Left ventricle myocardium superior (tissue), 1 donor: ENCODE measurements at places on chromosomes 13 and 19.

DNA sequence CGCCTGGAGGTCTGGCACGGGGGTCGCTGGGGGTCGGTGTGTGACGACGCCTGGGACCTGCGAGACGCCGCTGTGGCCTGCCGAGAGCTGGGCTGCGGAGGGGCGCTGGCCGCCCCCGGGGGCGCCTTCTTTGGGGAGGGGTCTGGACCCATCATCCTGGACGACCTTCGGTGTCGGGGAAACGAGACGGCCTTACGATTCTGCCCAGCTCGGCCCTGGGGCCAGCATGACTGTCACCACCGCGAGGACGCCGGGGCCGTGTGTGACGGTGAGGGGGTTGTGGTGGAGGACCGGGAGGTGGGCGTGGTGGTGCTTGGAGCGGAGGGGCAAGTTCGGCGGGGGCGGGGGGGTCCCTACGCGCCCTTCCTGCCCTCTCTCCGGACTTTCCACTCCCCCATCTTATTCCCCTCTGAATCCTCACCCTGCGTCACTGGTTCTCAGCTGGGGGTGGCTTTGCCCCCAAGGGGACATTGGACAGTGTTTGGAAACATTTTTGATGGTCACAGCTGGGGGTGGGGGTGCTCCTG, 5.5 kb downstream of the SSC5D start:
- DNase-seq = peak; percentile 31

- no peak for DNase-seq
Measured at GRCh38 chr13:95075506-95075905, 225.7 kb downstream of the ABCC4 start.

- DNase-seq = no peak
Measured at GRCh38 chr13:93561576-93562225, 335.1 kb downstream of the GPC6 start.

DNA sequence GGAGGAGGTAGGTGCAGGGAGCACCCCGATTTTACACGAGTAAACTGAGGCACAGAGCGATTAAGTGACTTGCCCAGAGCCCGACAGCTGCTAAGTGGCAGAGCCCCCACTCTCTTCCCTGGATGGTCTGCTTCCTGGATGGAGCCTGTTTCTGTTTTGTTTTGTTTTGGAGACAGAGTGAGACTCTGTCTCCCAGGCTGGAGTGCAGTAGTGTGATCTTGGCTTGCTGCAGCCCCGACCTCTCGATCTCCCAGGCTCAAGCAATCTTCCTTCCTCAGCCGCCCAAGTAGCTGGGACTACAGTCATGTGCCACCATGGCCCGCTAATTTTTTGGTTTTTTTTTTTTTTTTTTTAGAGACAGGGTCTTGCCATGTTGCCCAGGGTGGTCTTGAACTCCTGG, 17.3 kb downstream of the BICRA start:
- DNase-seq = no peak

DNA sequence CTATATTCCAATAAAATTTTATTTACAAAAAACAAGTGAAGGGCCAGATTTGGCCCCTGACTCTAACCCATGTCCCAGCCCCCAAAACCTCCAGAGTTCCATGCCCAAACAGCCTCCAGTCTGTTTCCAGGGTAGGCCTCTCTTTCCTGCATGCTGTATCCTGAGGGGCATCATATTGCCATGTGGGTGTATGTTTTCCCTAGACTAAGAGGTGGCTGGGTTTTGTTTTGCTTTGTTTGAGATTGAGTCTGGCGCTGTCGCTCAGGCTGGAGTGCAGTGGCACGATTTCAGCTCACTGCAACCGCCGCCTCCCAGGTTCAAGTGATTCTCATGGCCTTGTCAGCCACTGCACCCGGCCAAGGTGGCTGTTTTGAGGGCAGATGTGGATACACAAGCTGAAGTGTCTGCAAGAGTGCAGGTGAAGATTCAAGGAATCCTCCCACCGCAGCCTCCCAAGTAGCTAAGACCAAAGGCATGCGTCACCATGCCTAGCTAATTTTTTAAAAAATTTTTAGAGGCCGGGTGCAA, 23.6 kb upstream of the LSM14A start:
- no peak for DNase-seq

DNA sequence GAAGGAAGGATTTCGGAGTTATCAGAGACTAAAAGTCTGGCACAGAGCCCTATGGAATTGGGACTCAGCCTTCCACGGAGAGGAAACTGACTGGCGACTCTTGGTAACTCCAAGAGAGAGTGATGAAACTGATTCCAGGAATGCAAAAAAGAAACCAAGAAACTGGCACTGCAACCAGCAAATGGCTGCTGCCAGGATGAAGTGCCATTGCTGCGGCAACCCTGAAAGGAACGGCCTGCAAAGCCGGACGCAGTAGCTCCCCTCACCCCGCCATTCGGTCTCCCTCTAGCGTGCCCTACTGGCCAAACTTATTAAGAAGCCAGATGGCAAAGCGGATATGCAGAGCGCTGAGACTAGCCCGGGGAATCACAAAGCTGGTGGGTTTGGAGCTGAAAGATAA, 236.0 kb downstream of the PCDH9 start:
- DNase-seq = peak; percentile 58

GRCh38 chr13:24888291-24888931, 124.4 kb downstream of the RNF17 start:
- DNase-seq = no peak

GRCh38 chr13:81017513-81018152, 676.7 kb upstream of the SPRY2 start:
- no peak for DNase-seq

GRCh38 chr19:2942928-2943640, 1.7 kb downstream of the ZNF77 start:
- DNase-seq = no peak

DNA sequence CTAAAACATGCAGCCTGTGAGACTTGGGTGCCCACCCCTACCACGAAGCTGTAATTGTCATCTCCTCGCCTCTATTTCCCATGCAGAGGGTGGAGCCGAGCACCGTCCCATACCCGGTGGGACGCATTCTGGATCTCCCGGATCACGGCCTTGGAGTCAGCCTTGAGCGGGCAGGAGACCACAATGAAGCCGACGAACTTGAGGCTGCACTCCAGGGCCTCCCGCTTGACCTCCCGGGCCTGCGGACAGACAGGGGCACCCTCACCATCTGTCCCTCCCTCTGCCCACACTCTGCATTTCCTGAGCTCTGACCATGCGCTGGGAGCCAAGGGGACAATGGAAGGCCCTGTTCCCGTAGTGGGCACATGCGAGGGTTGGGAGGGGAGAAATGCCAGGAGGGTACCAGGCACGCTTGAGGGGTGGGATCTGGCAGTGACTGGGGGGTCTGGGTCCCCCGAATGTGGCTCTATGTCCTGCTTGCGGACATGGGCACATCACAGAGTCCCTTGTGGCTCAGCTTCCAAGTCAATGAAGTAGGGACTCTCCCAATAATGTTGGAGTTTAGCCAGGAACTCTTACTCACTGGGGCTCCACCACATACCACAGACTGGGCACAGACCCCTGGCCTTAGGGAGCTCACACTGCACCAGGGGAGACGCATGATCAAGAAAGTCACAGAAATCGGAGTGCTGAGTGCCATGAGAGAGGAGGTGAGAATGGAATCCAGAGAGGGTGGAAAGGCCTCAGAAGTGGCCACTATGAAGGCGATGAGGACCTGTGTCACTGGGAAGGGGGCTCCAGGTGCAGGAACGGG, 9.2 kb upstream of the GMIP start:
- DNase-seq = no peak

DNA sequence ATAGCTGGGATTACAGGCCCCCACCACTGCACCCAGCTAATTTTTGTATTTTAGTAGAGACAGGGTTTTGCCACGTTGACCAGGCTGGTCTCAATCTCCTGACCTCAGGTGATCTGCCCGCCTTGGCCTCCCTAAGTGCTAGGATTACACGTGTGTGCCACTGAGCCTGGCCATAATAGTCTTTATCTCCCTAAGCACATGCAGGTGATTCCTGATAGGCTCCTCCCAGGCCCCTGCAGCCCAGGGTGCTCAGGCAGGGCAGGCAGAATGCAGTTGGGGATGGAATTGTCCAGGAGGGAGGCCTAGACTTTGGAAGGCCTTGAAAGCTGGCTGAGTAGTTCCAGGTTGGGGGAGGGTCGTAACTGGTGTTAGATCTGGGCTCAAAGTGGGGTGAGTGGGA, 8.5 kb downstream of the ZNF526 start:
- peak; percentile 9 for DNase-seq

GRCh38 chr13:98650396-98651107, 73.6 kb upstream of the STK24 start:
- no peak for DNase-seq

DNA sequence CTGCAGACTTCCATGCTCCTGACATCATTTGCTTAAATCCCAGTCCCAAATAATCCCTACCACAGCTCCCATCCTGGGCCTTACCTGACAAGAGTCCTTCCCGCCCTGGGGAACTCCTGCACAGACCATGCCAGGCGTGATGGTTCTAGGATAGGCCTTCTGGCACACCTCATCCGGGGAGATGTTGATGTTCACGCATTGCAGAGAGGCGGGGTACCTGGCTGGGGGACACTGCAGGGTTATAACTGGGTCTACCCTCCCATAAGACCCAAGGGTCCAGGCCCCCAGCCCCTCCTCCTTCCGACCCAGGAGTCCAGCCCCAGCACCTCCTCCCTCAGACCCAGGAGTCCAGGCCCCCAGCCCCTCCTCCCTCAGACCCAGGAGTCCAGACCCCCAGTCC, 4.0 kb downstream of the KLK14 start:
- no peak for DNase-seq
